ENCODE measurements at places on chromosomes 6 and 20.

- DNase-seq = no peak
These were observed 318.0 kb upstream of the PTCHD4 start for GRCh38 chr6:48429021-48429420.

DNA sequence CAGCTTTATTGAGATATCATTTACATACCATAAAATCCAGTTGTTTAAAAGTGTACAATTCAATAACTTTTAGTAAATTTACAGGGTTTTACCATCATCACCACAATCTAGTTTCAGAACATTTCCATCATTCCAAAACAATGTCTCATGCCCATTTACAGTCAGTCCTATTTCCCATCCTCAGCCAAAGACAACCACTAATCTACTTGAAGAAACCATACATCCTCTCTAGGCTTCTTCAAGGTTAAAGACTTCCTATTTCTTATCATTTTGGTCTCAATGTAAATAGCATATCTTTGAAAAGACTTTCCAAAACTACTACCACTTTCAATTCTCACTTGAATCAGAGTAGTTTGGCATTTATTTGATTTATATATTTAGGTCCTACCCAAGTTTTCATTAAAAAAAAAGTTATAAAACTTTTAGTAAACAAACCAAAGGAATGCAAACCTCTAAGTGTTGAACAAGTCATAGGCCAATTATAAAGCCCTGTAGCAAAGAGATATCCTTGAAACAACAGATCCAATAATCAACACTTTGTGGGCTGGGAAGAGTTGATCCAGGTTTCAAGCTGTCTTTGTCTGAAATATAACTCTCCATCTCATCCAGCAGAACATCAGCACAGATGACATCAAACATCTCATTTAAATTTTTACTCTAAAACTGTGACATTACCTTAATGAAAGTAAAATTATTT lies 211.3 kb upstream of the RUNX2 start:
- no peak for DNase-seq

DNA sequence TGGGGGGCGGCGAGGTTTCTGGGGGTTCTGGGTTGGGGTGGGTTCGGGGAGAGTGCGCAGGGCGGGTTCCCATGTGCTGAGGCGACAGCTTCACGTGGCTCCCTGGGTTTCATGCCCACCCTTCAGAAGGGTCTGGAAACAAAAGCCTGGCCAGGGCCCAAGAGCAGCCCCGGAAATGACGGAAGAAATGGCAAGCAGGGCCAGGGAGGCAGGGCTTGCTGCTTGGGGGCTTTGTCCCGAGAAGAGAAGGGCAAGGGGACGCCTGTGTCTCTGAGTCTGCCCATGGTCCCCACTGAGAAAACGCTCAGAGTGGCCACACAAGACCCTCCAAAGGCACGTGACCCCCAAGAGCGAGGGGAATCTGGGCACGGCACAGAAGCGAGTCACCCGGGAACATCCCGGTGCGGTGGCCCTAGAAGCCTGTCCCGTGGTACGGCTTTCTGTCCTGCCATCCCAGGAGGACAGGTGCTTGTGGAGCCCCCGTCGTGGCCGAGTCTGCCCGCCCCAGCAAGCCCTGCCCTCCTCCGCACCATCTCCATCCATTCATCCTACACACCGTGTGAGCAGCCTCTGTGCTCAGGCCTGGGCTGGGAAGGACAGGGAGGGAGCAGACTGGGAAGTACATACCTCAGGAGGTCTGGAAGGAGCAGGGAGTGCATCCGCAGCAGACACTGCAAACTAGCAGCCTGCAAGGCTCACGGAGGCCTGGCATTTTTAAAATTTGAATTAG lies 9.0 kb downstream of the NPEPL1 start:
- DNase-seq = no peak

DNA sequence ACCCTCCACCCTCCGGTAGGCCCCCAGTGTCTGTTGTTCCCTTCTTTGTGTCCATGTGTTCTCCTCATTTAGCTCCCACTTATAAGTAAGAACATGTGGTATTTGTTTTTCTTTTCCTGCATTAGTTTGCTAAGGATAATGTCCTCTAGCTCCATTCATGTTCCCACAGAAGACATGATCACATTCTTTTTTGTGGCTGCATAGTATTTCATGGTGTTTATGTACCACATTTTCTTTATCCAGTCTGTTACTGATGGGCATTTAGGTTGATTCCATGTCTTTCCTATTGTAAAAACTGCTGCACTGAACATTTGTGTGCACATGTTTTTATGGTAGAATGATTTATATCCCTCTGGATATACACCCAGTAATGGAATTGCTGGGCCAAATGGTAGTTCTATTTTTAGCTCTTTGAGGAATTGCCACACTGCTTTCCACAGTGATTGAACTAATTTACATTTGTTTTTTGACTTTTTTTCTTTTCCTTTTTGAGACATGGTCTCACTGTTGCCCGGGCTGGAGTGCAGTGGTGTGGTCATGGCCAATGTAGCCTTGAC lies 4.5 kb downstream of the KPNA5 start:
- DNase-seq = no peak

DNA sequence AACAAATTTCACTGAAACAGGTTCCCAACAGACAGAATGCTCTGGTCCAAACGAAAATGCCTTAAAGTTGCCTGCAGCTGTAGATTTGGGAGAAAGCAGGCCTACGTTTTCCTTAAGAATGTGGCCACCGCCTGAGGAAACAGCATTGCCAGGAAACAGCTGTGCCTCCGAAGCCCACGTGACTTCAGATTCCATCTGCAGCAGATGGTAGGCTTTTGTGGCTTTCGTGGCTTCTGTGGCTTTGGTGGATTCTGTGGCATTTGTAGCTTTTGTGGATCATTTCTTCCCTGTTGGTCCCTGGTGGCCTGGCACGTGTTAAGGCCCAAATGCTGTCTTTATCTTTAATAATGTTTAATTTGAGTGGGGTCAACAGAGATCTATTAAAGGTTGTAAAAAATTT lies 222.9 kb downstream of the TTLL2 start:
- DNase-seq = no peak

- DNase-seq = no peak
These were observed 281.9 kb upstream of the RNF24 start for GRCh38 chr20:4297127-4297826.

DNA sequence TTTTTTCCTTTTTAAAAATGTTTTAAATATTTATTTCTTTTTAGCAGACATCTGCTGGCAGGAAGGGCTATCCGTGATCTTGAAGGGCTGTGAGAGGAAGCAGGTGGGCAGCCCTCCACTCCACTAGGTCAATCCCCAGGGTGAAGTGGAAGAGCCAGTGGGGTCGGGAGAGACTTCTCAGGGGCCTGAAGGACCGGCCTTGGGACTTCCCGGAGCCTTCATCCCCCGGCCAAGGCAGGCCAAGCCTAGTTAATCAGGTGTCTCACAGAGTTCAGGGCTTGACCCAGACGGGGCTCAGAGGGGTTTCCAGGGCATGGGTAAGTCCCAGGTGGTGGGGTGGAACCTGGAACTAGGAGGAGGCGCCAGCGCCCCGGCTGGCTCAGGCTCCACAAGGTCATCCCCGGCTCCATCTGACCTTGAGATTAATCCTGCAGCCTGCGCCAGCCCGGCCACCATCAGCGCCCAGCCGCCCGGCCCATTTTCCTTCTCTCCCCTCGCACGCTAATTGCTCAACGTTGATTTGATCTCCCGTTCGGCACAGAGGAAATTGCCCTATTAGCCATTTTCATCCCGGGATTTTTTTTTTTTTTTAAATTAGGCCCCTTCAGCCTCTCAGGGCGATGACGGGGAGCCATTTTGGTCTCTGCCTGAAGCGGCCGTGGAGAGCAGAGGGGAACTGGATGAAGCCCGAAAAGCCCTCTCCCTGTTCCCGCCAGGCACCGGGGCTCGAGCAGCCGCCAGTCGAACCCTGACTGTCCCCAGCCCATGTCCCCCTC lies 44.4 kb downstream of the MDFI start:
- no peak for DNase-seq

DNA sequence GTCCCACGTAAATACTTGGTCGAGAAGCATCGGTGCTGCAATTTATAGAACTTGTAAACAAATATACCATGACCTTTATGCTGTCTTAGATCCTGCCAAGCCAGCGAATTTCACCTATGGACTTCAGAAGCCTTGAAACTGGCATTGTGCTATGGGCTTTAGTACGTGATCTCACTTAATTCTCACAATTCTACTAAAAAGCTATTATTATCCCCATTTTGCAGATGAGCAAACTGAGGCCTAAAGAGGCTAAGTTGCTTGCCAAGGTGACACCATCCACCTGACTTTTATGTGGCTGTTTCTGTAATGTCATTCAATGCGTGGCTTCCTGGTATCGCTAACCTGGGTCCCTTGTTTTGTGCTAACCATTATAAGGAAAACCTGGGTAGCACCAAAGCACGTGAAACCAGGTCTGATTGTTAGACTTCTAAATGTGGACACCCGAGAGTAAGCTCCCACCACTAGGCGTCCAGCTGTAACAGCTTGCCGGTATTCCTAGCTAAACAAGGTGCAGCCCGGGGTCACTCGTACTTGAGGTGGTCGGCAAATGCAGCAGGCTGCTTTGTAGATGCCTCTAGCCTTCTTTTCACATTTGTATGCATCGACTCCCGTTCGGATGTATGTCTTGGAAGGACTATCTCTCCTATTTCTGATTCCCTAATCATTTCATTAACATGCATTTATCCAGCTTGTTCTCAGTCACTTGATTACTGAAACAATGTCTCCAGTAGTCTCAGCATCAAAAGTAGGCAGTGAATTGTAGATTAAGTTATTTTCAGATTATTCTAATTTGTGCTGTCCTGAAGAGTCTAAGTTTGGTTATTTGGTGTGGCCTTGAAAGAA lies 1.1 kb downstream of the SYNJ2 start:
- no peak for DNase-seq

DNA sequence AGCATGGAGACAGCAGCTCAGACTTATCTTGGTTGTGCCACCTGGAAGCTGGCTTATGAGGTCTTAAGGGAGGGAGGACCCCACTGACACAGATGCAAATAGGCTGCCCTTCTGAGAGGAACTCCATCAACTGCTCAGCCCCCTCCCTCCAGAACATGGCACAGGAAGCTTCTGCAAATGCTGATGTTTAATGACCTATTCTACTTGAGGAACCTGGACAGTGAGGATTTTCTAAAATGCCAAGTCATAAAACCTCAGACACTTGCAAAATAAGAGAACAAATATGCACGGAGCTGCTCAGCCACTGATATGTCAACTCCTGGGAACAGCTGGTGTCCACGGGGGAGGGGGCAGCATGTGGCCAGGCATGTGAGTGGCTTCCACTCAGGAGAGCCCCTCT lies 3.5 kb downstream of the CST9 start:
- DNase-seq = no peak

DNA sequence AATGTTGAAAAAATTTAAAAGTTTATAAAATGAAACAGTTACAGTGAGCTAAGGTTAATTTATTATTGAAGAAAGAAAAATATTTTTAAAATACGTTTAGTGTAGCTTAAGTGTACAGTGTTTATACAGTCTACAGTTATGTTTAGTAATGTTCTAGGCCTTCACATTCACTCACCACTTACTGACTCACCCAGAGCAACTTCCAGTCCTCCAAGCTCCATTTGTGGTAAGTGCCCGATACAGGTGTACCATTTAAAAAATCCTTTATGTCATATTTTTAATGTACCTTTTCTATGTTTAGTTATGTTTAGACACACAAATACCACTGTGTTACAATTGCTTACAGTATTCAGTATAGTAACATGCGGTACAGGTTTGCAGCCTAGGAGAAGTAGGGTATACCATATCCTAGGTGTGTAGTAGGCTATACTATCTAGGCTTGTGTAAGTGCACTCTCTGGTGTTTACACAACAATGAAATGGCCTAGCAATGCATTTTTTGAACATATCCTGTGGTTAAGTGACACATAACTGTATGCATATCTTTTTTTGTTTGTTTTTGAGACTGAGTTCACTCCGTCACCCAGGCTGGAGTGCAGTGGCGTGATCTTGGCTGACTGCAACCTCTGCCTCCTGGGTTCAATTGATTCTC lies 26.3 kb downstream of the FLRT3 start:
- no peak for DNase-seq

- DNase-seq = no peak
These were observed 297.8 kb downstream of the PRL start for GRCh38 chr6:21999012-21999528.

- DNase-seq = no peak
These were observed 48.7 kb downstream of the HLA-DPB1 start for GRCh38 chr6:33124525-33124901.

DNA sequence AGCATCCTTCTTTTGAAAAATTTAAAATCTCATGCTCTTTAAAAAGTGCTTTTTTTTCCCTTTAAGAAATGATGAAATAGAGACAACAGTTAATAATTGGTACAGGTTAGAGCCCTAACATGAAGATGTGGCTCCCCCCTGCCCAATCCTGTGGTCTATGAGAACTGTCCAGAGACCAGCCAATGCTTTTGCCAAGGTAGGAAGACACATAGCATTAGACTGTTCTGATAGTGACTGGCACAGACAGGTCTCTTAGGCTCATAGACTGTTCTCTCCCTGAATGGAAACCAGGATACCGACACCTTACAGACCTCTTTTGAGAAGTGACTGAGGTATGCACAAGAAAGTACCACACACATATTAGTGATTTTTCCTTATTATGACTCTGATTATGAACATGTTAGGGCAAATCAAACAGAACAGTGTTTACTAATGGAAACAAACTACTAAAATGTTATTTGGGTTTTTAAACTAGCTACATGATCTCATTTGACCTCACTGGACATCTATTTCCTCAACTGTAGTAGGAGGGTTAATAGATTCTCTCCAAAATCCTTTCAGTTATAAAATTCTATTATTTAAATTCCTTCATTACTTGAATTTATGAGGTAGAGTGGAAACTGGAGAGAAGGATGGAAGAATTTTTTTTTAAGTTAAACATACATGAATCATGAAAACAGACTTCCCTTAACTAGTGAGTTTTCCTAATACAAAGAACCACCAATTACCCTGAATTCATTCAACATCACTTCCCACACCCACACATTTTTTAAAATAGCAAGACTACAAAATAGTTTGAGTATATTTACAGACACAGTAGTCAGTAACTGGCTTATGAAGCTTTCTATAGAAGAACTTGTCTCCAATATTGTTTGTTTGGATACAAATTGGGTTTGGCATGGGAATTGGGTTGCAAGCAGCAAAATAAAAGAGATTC lies 120.4 kb downstream of the OGFRL1 start:
- DNase-seq = no peak

DNA sequence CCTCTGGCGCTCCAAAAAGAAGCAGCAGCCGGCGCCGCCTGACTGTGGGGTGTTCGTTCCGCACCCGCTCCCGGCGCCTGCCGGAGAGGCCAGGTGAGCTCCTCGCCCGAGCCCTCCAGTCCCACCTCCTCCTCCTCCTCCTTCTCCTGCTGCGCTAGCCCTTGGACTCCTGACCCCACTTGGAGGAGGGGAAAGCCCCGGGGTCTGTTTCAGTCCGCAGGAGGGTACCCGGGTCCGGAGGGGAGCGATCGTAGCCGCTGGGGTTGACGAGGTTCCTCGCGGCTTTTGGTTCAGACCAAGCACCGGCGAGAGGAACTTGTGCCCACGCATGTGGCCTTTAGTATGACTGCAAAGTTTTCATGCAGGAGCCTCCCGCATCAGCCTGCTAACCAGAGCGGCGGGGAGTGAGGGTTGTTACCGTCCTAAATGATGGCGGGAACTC lies 493 bp downstream of the CRYBG1 start:
- peak; percentile 23 for DNase-seq

- DNase-seq = no peak
These were observed 133.7 kb downstream of the TFAP2C start for GRCh38 chr20:56762829-56763228.

All from activated naive CD4-positive, alpha-beta T cell (primary cell).